ENCODE measurements at places on chromosomes 12 and 14.

- DNase-seq = no peak
Observed at GRCh38 chr12:66979251-66979650, 289.9 kb upstream of the CAND1 start.

- DNase-seq = no peak
Observed at GRCh38 chr12:94073441-94074051, 74.8 kb upstream of the PLXNC1 start.

DNA sequence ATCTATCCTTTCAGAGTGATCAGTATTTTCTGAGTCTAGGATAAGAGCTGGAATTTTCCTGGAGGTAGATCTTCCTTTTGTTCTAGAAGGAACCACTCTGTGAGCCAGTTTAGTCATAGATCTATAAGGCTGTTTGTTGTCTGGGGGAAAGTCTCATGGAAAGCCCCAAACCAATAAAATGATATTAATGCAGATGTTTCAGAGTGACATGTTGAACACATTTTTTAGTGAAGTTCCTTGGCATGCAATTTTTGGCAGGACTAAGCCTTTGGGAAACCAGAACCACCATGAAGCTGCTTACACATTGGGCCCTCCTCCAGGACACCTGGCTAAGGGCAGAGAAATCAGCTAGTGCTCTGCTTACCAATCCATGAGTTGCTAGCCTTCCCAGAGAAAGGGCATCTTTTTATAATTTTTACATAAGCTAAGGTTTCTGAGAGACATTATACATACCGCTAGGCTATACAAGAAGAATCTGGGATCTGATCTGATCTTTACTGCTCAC is 101.5 kb upstream of the PCED1B start:
- no peak for DNase-seq

DNA sequence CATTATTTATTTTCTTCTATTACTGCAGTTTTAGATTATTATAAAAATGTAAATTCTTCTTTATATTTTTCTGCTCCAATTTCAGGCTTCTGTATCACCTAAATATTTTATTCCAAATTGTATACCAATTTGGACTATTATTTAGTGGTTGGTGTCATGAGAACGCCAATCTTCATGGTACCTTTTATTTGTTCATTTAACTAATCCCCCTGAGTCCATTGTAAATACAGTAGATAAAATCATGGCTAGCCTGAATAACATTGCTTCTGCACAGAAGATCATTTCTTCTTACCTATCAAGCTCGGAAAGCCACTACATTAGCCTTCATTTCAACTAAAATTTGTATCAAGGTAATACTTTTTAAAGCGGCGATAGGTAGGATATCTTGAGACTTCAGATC is at the start of gene OR6C75:
Gene OR6C75, plus strand, starts transcription at position 301 of the 400 bp plus-strand sequence. CDS start 2,136 bp downstream, outside the sequence.
- DNase-seq = no peak

- DNase-seq = no peak
Observed at GRCh38 chr14:87483271-87484260, 509.4 kb downstream of the GALC start.

GRCh38 chr14:74203639-74204038 is 35.6 kb upstream of the VSX2 start:
- DNase-seq = no peak

GRCh38 chr14:28876572-28876945 is 110.0 kb downstream of the FOXG1 start:
- DNase-seq = no peak
